ENCODE measurements at places on chromosomes 6 and 20.

GRCh38 chr6:118968416-118968815 is 33.5 kb upstream of the MCM9 start:
- DNase-seq, result no peak

GRCh38 chr6:147825848-147826247 is 317.4 kb downstream of the SAMD5 start:
- DNase-seq, result no peak

- DNase-seq, result no peak
Observed at GRCh38 chr6:49552596-49552995, 2.1 kb downstream of the C6orf141 start.

- no peak for DNase-seq
Observed at GRCh38 chr6:122676146-122676545, 65.9 kb downstream of the PKIB start.

GRCh38 chr6:17883665-17884497 is 103.6 kb downstream of the KIF13A start:
- DNase-seq, result no peak

GRCh38 chr6:14182916-14183315 is 65.3 kb downstream of the CD83 start:
- no peak for DNase-seq

DNA sequence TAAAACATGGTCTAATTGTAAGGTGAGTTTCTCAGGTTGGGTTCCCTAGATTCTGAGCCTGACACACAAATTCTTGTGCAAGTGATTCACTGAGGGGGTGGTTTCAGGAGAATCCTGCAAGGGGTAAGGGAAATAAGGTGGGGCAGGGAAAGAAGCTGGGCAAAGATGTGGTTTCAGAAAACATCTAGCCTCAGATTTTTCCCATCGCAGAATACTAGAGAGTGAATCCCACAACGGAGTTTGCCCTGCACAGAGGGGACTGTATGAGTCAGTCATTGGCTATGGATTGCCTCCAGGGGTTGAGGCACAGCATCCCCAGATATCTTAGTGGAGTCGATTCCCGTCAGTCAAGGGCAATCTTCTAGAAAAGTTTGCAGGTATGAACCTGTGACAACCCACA is 65.2 kb downstream of the PRL start:
- no peak for DNase-seq
